ENCODE measurements at places on chromosomes 11 and 22.

- peak; percentile 36 for DNase-seq
These were observed 2.1 kb upstream of the MTFP1 start for GRCh38 chr22:30423301-30423958.

- no peak for DNase-seq
These were observed 197.9 kb downstream of the NTM start for GRCh38 chr11:131568318-131568717.

DNA sequence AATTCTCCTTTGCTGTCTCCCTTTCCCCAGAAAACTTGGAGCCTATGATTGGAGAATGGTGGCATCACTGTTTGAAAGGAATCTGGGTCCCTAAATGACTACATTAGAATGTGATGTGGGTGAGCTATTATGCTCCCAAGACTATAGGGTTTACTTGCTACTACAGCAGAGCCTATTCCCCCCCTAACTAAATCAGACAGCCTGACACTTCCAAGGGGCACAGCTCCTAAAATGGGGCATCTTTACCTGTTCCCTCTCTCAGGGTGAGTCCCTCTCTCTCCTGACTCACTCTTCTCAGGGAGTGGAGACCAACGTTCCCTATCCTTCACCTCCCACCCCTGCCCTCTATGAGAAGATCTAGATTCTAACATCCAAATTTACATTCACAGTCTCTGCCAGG is 775 bp upstream of the ISX start:
- DNase-seq = no peak

DNA sequence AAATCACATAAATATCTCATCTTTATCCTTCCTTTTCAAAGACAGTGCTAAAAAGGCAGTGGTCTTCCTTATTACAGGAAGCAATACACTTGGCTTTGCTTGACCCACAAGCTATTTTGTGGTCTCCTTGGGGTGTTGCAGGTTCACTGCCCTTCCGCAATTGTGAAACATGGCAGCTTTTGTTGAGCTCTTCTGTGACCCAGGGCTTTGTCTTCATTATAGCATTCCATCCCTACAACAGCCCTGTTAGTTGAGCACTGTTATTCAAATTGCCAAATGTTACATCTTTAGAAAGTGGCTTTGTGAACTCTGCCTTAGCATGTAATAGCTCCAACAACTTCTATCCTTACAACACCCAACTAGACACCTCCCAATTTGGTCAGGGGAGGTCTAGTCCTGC is 107.1 kb downstream of the OPCML start:
- DNase-seq = no peak

GRCh38 chr22:30005213-30005857 is 74.9 kb upstream of the HORMAD2 start:
- peak; percentile 52 for DNase-seq
